ENCODE measurements at places on chromosomes 4 and X.
A peak's percentile ranks its signal among the peaks of the same experiment; 100 is the strongest.

GRCh38 chrX:150227321-150227860 lies 135.7 kb upstream of the MAMLD1 start:
- DNase-seq, result no peak

GRCh38 chrX:155027509-155028066 lies 944 bp downstream of the FUNDC2 start:
- DNase-seq, result peak; percentile 15

DNA sequence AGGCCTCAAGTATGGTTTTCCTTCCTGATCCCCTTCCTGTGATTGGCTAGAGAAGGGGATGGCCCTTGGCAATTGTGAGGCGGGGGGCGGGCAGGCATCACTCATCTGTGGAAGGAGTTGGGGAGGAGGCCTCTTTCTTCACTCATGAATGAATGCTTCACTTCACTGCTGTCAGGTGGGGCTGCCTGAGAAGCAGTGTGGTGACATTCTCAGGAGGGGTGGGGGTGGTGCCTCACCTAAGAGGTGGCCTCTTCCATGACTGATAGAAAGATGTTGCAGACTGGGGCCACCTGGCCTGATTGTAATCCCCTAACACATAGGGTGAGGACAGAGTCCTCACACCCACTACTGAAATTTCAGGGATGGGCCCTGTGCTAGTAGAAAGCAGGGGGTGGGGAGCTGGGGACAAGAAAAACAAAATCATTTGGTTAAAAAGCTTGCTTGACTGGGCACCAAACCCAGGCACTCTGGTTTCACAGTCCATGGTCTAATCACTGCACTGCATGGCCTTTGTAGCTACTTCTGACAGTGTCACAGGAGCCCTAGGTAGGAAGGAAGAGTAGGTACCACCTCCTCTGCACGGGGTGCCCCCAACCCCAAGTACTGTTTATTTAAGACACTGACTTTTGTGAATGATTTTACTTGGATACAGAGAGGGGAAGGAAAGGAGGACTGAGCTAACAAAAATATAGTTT lies 5.6 kb upstream of the HOPX start:
- no peak for DNase-seq

GRCh38 chrX:136193771-136194170 lies 46.4 kb downstream of the FHL1 start:
- DNase-seq, result no peak

- no peak for DNase-seq
Measured at GRCh38 chr4:89275587-89275986, 32.0 kb downstream of the GPRIN3 start.

- DNase-seq, result no peak
Measured at GRCh38 chr4:105306820-105307219, 160.1 kb downstream of the TET2 start.

- no peak for DNase-seq
Measured at GRCh38 chr4:150231107-150231770, 153.0 kb downstream of the DCLK2 start.

DNA sequence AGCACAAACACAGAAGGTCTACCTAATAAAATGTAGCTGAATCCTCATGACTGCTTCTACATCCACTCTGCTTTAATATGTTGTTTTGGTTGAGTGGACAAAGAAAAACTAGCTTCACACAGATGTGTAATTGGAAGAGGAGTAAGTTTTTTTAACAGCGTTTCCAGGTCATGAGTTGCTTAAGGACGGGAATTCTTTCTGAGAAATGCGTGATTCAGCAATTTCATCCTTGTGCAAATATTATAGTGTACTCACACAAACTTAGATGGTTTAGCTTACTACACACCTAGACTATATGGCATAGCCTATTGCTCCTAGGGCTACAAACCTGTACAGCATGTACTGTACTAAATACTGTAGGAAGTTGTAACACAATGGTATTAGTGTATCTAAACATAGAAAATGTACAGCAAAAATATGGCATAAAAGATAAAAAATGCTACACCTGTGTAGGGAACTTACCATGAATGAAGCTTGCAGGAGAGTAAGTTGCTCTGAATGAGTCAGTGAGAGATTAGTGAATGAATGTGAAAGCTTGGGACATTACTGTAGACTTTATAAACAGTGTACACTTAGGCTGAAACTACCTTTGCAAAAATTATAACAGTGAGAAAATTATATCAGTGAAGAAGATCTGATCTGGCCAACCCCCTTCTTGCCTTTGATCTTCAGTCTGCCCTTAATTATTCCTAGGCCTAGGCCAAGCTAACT lies 70.8 kb upstream of the IL15 start:
- no peak for DNase-seq

GRCh38 chr4:1167244-1167949 lies 5.0 kb downstream of the SPON2 start:
- DNase-seq, result peak; percentile 94

GRCh38 chr4:3527914-3528876 lies 4.0 kb downstream of the LRPAP1 start:
- DNase-seq, result no peak

DNA sequence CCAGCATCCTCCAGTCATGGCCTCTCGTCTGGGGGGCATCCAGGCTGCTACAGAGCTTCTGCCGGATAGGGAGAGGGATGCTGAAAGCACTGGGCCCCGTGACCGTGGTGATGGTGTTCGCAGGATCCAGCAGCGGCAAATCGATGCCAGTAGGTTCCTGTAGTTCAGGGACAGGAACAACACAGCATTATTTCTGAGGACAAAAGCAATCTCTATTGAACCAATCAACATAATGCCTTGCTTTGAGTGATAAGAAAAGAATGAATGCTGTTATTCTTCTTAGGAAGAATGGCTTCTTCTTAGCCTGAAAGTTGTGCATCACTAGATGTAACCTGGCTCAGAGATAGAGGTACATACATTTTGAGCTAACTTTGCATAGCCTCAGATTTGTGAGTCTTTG lies 378.6 kb downstream of the UNC5C start:
- DNase-seq, result no peak

- peak; percentile 77 for DNase-seq
Measured at GRCh38 chr4:52911684-52912294, 49.7 kb downstream of the RASL11B start.

DNA sequence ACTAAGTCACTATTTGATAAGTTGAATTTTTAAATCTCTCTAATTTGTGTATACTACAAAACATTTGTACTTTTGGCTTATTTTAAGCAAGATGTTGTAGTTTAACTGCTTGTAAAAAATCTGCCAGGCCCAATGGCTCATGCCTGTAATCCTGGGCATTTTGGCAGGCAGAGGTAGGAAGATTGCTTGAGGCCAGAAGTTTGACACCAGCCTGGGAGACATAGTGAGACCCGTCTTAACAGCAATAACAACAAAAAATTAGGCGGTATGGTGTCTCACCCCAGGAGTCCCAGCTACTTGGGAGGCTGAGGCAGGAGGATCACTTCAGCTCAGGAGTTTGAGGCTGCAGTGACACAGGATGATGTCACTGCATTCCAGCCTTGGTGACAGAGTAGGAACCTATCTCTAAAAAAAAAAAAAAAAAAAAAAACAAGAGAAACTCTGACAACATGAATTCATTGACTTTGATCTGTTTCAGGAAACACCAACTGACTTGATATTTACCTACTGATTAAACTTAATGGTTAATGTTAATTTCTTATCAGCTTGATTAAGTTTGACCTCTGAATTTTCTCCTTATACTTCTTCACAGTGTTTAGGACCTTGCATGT lies 8.9 kb downstream of the FHIP1A start:
- DNase-seq, result no peak

Measured in HEK293T (cell line).